NK-92 treated with Interleukin-12 subunit alpha and Interleukin-12 subunit beta, amount 100 ng/mL, for 24 hours (cell line): ENCODE measurements at places on chromosomes 12 and 14.
A peak's percentile ranks its signal among the peaks of the same experiment; 100 is the strongest.

DNA sequence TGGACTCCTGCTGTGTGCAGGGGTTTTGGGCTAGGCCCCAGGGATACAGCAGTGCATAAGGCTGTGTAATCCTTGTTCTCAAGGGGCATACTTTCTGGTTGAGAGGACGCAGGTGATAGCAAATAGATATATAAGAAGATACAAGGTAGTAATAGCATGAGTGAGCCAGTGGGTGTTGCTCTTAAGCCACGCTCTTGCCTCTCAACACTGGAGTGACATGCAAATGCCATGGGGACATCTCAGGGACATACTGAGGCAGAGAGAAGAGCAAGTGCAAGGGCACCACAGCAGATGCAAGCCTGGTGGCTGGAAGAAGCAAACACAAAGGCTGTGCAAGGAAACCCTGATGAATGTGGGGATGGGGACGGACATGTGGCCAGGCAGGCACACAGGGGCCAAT lies 223.3 kb downstream of the CHST11 start:
- DNase-seq, result peak; percentile 31

- DNase-seq, result peak; percentile 41
Observed at GRCh38 chr12:7130701-7131501, 730 bp downstream of the CLSTN3 start.

GRCh38 chr12:71786829-71787228 lies 32.2 kb downstream of the RAB21 start:
- DNase-seq, result no peak

- DNase-seq, result no peak
Observed at GRCh38 chr14:65084554-65085505, 17.5 kb downstream of the MAX start.

DNA sequence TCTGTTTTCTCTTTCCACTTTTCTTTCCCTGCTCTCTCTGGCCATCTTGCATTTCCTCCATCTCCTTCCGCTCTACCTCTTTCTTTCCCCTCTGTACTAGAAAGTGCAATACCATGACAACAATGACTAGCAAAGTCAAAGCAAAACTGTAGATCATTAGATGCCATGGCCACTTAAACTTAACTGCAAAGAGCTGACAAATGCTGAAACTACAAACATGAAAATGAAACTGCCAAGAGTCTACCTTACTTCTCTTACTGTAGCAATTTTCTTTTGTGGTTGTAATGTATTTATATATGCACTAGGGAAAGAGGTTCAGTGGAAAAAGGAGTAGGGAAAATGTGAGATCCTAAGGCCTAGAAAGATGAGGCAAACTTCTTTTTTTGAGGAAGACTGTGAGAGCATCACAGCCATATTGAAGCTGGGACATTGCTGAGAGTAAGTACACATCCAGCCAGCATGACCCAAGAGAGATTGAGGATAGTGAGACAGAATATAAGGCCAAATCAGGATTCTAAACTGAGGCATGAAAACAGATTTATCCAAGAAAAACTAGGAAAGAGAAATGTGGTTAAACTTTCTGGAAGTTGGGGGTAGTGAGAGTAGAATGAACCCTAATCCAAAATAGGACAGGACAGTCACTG lies 276.6 kb upstream of the NAV3 start:
- DNase-seq, result no peak

DNA sequence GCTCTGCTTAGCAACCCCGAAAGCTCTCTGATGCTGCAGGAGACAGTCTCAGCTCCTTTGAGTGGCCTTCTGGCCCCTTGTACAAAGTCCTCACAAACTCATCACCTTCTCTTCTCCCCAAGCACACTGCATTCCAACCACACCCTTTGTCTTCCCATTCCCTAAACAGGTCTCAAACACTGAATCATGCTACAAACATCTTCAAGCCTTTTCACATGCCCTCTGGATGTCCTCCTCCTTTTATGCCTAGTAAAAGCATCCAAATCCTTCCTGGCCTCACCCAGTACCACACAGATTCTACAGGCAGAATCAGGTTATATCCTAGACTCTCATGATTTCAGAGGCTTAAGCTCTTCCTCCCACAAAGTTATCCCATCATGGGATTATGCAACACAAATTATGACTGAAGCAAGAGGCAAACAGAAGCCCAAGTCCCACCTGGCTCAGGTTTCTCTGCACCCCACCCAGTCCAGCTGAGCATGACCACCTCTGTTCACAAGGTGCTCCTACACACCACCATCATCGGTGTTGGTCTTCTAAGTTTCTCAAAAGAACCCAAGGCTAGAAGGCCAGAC lies 61.4 kb upstream of the PCED1B start:
- DNase-seq, result no peak

DNA sequence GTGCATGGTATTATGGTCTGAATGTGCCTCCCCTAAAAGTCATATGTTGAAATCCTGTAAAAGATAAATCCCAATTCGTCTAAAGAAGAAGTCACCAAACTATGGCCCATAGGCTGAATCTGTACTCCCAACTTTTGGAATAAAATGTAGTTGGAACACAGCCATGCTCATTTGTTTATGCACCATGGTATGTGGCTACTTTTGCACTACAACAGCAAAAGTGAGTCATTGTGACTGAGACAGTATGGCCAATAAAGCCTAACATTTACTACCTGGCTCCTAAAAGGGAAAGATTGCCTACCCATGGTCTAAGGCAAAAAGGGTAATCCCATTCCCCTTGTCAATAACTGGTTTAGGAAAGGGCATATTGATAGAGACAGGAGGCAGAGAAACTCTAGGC lies 101.8 kb downstream of the LRIG3 start:
- no peak for DNase-seq

DNA sequence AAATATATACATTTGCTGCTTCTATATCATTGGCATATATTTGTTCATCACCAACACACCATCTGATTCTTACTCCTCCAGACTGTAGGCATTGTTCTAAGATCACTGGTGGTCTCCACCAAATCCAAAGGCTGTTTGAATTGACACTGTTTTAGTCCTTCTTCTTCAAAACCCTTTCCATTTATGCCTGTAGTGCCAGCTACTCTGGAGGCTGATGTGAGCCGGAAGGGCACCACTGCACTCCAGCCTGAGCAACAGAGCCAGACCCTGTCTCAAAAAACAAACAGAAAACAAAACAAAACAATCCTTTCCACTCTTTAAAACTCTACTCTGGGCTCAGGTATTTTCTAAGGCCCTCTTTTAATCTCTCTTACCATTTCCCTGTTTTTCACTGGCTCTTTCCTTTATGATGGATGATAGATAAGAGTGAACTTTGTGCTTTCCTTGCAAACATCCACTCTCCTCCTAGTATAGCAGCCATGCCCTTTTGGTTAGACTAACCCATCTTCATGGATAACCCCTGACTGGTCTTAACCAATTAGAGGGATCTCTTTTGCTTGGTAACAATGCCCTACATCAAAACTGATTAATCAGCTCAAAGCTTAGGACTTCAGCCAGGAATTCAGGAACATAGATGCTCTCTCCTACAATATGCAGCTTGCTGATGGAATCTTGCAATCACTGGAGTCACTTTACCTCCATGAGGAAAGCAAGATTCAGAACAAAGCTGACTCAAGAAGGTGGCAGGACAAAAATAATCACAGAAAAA lies 24.9 kb downstream of the SPTSSA start:
- DNase-seq, result no peak

DNA sequence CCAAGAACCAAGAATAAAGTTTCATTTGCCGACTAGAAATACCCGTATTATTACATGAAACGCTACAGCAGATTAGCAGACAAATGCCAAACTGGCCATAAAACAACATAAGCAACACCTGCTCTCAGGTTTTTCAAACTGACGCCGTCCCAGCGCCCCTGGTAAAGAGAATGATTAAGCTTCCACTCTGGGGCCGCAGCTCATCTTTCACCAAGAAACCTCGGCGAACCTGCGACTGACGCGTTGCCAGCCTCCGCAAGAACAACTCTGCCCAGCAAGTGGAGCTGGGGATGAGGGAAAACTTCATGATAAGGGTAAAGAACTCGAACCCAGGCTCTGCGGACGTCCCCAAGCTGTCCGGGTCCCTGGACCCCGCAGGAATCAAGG lies 530 bp downstream of the ARL1 start:
- no peak for DNase-seq

DNA sequence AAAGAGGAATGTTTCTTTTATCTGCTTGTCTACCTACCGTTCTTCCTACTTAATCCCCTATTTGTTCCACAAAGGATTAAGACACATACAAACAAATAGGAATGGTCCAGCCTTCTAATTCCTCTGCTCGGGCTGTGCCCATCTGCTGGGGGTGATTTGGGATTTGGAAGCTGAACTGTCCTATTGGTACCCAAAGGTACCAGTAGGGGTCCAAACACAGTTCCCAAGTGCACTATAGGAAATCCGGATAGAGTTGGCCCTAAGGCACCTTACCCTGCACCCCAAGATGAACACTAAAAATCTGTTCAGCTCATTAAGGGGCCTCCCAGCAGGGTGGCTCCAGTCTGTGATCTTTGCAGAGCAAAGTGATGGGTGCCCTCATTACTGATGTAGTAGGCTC lies 566.9 kb downstream of the NRXN3 start:
- DNase-seq, result no peak

- no peak for DNase-seq
Observed at GRCh38 chr14:73859145-73859544, 7.5 kb downstream of the PTGR2 start.

DNA sequence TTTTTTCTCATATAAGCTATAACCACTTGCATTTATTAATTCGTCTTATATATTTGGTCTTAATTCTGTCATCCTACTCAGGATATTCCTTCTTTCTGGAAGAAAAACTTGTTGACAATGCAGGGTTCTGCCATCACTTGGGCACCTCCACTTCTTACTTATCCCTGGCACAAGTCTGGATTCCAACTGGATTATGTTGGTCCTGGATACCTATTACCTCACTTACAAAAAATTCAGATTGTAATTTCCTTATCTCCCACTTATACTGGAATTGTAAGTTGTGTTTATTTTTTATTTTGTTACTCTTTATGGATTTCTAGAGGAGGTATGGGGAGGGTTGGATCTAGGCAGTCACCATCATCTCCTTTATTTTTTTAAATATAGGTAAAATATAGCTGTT lies 36.7 kb downstream of the LRRIQ1 start:
- DNase-seq, result no peak

- no peak for DNase-seq
Observed at GRCh38 chr14:33539918-33540357, 410.9 kb downstream of the EGLN3 start.
